ENCODE measurements at places on chromosomes 6 and 20.

GRCh38 chr6:116631379-116631990 lies 15.2 kb downstream of the RSPH4A start:
- DNase-seq, result no peak

DNA sequence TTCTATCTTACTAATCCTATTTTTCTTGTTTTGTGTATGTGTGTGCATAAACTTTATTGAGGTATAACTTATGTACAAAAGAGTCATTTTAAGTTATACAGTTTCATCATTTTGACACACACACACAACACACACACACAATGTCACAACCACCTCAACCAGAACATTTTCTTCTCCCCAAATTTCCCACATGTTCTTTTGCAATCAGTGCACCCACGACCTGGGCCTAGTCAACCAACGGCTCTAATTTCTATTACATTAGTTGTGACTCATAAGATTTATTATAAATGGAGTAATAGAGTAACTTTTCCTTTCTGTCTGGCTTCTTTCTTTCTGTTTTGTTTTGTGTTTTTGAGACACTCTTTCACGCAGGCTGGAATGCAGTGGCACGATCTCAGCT lies 9.8 kb upstream of the POM121L2 start:
- no peak for DNase-seq

- no peak for DNase-seq
Measured at GRCh38 chr6:17707371-17707651, 586 bp upstream of the NUP153 start.

DNA sequence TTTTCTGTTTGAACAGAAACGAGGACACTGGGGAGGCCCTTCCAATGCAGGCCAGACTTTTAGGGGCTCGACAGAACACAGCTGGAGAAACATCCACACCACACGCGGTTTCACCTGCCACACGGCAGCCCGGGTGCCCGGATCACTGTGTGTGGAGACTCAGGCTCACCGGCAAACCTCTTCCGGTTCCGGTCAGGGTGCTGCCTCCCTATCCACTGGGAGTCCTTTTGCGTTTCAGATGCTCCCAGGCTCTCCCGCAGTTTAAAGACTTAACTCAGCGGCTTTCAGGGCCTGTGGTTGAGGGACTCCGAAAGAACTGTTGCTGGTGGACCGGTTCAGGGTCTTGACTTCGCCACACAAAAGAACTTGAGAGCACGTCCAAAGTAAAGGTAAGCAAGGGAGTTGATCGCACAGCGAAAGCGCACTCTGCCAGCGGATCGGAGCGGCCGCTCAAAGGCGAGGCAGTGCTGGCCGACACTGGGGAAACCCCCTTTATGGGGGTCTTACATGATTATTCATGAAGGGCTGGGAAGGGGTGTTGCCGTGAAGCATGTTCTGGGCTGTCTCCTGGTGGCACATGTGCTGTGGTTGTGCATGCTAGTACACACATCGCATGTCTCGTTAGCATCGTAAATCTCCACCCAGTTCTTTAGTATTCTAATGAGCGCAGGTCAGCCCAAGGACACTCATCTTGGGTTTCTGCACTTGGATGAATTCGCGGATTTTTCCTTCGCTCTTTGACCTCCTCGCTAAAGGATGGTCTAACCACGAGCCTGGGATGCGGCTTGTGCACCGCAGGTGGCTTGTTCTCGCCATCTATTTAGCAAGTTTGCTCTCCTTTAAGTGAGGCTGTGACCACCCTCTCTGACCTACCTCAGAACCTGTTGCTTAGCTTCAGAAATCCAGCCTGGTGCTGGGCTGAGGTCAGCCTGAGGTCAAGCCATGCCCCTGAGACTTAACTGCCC lies 180.3 kb downstream of the CDH26 start:
- peak; percentile 55 for DNase-seq

GRCh38 chr6:107560657-107561056 lies 70.7 kb downstream of the SOBP start:
- DNase-seq, result no peak

DNA sequence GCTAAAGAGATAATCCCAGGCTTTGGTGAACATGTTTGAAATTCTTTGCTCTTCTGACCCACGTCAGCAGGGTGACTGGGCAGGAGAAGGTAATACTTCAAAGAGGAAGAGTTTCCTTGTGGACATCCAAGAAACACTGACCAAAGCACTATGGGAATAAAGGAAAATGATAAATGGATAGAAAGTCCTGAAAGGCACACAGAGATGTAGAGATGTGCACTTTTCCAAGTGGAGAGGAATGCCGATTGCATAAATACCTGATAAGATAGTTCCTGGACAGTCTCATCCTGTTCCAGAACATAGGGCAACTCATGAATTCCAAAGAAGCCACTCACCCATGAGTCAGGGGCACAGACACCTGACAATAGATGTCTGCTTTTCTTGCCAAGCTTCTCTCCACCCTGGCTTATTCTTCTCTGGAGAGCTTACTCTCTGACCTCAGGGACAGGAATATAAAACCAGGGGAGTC lies 191.3 kb upstream of the FOXA2 start:
- no peak for DNase-seq

- no peak for DNase-seq
Measured at GRCh38 chr6:14280766-14281293, 163.3 kb downstream of the CD83 start.

- DNase-seq, result no peak
Measured at GRCh38 chr6:7721649-7722048, 4.2 kb upstream of the BMP6 start.

- DNase-seq, result no peak
Measured at GRCh38 chr6:16481697-16482399, 243.5 kb downstream of the GMPR start.

DNA sequence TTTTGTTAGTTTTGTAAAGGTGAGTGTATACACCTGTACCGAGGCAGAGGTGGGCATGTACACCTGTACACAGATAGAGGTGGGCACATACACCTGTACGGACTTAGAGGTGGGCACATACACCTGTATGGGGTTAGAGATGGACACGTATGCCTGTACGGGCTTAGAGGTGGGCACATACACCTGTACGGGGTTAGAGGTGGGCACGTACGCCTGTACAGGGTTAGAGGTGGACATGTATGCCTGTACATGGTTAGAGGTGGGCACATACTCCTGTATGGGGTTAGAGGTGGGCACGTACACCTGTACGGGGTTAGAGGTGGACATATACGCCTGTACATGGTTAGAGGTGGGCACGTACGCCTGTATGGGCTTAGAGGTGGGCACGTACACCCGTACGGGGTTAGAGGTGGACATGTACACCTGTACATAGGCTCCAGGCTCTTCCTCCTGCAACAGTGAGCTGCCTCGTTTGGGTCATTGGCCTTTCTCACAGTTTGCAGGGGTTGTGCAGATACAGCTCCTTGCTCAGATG lies 63.7 kb downstream of the PHACTR3 start:
- no peak for DNase-seq

DNA sequence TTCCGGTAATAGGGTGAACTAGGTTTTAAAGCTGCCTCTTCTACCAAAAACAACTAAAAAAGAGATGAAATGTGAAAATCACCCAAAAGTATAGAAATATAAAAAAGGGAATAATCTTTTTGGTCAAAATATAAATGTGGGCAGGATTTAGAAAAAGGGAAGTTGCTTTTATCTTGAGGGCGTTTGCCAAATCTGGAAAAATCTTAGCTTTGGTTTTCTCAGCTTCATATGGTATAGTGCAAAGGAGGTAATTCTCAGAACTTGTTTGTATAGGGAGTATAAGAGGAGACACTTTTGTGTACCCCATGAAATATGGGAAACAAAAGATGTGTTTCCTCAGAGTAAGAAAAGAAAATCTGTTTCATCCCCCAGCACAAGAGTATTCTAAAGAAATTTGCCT lies 54.2 kb upstream of the TRIM26 start:
- DNase-seq, result no peak

DNA sequence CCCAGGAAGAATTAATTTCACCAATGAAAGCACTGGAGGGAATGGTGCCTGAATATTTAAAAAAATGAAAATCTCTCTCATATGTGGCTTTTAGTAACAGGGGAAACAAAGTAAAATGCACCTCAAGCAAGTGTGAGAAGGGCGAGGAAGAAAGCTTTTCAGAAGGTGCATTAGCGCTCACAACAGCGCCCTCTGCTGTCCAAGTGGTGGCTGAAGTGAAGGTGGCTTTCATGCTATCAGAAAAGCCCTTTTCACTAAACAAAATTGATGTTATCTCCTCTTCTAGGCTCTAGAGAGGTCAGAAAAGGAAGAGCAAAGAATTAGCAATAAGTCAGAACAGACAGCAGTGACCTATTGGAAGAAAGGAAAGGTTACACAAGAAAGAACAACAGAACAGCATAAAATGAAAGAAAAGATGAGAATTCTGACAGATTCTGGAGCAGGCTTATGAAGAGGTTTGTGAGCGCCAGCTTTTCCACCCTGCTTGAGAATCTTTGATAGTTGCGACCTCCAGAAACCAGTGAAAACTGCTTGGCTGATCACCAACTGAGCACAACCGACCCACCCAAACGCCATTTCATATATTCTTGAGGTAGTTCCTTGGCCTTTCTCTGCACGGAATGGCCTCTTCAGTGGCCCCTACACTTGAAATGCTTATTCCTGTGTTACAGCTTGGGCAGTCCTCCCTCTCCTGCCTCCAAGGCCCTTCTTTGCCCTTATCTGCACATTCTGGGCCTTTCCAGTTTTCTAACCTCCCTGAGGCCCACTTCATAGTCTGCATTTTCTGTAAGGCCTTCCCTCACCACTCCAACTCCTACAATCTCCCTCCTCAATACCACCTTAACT lies 45.3 kb downstream of the SMLR1 start:
- DNase-seq, result peak; percentile 84

DNA sequence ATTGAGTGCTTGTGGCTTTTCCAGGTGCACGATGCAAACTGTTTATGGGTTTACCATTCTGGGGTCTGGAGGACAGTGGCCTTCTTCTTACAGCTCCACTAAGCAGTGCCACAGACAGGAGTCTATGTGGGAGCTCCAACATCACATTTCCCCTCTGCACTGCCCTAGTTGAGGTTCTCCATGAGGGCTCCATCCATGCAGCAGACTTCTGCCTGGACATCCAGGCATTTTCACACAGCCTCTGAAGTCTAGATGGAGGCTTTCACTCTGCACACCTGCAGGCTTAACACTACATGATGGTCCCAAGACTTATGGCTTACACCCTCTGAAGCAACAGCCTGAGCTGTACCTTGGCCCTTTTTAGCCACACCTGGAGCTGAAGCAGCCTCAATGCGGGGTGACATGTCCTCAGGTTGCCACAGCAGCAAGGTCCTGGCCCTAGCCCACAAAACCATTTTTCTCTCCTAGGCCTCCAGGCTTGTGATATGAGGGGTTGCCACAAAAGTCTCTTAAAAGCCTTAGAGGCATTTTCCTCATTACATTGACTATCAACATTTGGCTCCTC lies 552.2 kb downstream of the TFAP2A start:
- no peak for DNase-seq

DNA sequence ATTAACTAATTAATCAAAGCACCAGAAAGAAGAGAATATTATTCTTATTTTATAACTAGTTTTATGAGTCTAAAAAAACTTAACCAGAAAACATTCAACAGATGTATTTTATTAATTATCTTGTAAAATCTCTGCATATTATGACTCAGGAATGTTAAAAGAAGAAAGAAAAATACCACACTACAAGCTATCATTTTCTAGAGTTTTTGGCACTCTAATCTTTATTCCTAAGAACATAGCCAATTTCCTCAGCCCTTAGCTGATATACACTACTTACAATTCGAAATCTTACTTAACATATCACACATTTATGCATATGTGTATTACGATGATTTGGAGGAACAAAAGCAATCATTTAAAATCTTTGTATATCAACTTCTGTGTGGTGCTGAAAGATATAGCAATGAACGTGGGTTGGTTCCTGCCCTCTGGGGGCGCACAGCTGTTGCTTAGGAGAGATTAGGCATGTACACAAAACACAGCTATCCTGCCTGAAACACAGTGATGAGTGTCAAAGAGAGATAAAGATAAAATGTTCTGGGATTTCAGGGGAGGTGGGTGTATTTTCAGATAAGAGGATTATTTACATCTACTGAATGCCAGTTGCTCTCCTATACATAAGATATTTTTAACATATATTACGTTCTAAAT lies 404.5 kb downstream of the SYNE1 start:
- peak; percentile 29 for DNase-seq

- peak; percentile 75 for DNase-seq
Measured at GRCh38 chr6:27161946-27162603, 85.4 kb upstream of the PRSS16 start.

DNA sequence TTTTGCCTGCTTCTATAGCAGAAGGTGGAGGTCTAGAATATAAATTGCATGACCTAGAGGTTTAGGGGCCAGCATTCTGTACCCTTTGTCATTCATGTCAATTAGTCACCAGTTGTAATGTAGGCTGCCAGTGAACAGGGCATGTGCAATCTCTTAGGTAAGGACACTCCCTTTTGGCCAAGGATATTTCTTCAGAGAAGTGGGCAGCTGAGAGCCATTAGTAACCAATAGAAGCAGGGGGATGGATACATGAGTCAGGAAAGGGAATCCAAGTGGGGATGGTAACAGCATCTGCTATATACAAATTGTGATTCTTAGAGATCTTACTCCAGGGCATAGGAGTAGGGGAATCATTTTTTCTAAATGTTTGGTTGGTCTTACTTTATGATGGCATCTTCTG lies 494.2 kb upstream of the JAG1 start:
- no peak for DNase-seq

DNA sequence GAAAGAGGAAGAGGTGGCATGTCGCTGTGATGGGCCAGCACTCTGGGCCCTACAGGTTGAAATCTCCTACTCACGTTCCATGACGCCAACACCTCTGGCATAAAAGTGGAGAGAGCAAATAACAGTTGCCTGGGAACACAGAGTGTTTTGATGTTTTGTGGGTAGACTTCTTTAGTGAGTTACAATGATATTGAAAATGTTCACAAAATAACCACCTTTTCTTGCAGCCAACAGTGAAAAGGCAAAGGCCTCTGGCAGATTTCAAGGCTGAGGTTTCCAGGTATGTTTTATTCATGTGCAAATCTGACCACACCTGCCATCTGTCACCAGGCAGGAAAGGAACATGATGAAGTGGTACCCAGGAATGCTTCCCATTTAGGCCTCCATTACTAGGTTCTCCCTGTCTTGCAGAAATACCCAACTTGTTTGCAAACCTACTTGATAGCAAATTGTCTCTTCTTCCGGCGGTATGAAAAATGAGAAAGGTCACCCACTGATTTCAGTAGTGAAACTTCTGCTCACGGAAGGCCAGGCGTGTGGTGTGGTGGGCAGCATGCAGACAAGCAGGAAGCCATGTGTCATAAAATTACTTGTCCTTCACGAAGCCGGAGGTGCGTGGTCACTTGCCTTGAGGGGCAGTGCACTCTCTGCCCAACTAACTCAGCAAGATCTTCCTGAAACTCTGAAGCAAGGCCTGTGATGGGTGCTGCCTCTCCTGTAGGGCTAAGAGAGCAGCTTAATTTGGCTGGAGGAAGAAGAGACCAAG lies 299.1 kb upstream of the PRDM1 start:
- DNase-seq, result no peak
